ENCODE measurements at places on chromosomes 12 and 14.
A peak's percentile ranks its signal among the peaks of the same experiment; 100 is the strongest.

GRCh38 chr12:117986705-117987469 is 18.1 kb upstream of the KSR2 start:
- DNase-seq = no peak

DNA sequence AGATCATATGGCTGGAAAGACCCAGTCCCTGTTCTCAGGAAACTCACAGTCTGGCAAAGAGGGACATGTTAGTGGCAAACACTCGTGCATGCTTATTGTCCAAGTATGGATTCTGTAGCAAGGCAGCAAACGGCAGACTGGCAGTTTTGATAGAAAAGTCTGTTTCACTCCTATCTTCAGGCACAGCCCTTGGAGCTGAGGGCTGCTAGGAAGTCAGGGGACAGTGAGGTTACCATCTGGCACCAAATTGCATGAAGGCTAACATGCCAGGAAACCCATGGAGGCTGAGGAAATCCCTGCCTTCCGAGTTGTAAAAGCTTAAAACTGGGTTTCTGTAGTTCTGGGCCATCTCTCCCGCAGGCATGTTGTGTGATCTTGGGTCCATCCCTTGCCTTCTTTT is 32.9 kb downstream of the CALM1 start:
- DNase-seq = peak; percentile 76

DNA sequence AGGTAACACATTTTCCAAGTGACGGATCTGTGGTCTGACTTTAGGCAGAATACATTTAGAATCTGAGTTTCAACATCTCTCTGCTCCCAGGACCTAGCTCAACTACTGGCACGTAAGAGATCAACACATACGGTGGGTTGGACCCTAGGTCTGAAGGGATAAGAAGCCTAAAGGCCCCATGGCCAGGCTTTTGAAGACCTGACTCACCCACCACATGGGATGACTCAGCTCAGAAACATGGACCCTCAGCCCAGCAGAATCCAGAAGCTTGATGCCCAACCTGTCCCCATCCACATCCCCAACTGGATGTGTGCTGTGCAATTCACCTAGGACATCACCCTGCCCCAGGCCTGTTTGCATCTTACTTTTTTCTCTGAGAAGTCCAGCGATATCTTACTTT is 770.2 kb downstream of the BCL11B start:
- no peak for DNase-seq

DNA sequence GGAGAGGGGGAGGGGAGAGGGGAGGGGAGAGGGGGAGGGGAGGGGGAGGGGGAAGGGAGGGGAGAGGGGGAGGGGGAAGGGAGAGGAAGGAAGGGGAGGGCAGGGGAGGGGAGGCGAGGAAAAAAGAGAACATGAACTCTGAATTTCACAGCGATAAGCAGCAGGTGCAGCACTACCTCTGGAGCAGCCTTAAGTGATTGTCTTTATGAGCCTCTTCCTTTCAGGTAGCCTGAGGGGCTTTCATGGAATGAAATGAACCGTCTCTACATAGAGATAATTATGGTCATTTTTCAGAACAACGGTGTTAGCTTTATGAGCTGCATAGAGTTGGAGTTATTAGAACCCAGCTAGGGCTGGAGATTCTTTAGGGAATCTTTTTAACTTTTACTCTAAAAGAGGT is 18.1 kb upstream of the PTCSC3 start:
- no peak for DNase-seq

DNA sequence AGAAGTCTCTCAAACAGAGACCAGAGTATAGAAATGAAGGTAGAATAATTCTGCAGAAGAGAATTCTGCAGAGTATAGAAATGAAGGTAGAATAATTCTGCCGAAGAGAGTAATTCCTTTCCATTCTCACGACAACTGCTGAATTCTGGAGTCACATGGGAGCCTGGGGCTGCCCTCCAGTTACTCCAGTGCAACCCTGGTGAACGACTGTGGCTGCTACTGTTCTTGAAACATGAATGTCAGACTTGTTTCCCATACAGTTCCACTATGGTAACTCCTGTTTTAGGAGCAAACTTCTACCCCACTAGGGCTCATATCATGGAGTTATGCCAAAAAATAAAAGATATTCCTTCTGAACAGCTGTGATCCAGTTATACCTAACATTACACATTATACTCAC is 164.4 kb downstream of the KICS2 start:
- DNase-seq = no peak

All from cerebellar nuclear complex (tissue), 1 donor.